RPMI7951 (cell line): ENCODE measurements at places on chromosomes 1 and 21. TPM values are rescaled to one million over a fixed set of nuclear protein-coding genes. Genes with fewer than 3 reads are reported as not detected.

TRIM45 gene
- 3.3 and 3.6 TPM in 2 replicates for total RNA-seq

CRYAA gene
- not detected in 2 replicates for total RNA-seq

SPATA21 gene
- total RNA-seq: not detected in 2 replicates

HTR6 gene
- 0.10 TPM in 1 of 2 replicates, not detected in the other for total RNA-seq

LYPLA2 gene
- 62.6 and 74.3 TPM in 2 replicates for total RNA-seq

SPRR2F gene
- not detected in 2 replicates for total RNA-seq

CASQ2 gene
- not detected in 2 replicates for total RNA-seq

FAM78B gene
- 0.36 and 0.88 TPM in 2 replicates for total RNA-seq

TNN gene
- total RNA-seq: not detected in 2 replicates

- DNase-seq: no peak
Observed at GRCh38 chr1:113540335-113540734, 150.0 kb downstream of the MAGI3 start.

DNA sequence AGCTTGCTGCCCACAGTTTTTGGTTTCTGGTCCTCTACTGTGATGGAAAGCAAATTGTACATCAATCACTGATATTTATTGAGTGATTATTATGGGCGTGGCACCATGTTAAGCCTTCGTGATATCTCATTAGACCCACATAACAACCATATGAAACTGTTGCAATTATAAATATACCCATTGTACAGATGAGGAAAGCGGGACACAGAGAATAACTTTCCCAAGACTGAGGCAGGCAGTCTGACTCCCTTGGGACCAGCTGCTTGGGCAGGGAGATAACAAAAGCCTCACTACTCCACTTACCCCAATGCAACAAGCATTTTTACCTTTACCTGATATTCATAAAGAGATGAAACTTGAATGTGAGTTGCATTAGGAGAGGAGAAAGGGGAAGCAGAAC, 4.3 kb upstream of the CASZ1 start:
- no peak for DNase-seq

GRCh38 chr21:17784604-17785402, 34.4 kb downstream of the C21orf91 start:
- peak; percentile 56 for DNase-seq

DNA sequence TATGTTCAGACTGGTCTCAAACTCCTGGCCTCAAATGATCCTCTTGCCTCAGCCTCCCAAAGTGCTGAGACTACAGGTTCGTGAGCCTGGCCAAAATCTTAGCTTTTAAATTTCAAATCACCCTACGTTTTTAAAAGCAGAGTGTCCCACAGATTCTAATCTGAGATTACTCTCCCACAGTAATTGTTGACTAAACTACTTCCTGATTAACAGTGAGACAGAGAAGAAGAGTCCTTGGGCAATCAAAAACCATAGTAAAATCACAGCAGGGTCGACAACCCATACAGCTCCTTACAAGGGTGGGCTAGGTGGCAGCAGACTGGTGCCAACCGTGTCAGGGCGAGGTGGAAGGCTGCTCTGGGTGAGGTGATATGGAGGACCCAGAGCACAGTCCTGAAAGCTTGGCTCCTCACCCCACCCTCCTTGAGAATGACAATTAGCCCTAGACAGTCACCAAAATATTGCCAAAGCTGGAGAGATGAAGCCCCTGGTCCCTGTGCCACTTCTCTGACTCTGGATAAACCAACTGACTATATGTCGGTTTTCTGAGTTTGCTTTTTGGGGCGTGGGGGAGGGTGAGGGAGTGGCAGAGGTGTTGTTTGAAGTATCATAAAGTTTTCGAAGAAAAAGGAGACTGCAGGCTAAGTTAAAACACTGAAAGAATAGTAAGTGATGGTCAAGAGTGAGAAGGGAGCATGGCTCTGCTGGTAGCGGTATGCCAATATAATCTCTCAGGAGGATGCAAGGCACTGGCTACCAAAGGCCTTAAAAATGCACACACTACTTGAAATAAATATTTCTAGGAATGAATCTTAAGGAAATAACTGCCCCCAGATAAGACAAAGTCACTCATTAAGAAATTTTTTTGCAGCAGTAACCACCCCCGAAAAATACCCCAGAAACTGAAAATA, 86.8 kb downstream of the SLC45A1 start:
- DNase-seq: no peak

DNA sequence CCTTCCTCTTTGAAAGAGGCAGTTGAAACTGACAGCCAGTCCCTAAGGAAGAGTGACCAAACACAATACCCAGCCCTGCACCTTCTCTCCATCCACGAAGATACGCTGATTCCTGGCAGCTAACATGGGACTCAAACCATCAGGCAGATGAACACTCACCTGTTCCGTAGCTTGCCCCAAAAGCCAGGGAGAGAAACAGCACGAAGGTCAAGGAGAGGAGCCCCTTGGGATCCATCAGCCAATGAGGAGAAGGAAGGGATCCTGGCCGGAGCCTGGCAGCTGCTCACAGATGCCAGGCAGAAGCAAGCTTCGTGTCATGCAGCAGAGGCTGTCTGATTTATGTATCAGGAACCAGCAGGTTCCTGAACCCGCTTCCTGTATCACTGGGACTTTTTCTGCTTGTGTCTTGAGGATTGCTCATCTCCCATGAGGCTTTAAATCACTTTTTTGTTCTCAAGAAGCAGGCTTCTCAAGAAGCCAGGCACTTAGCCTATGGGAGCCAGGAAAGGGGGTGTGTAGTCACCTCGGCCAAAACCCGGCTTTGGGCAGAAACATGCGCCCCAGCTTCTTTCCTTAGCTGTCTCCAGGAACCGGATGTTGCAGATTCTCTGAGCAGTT, at the start of gene SLAMF1:
Gene SLAMF1 (minus strand): TSS at position 334 of the 618 bp plus-strand sequence. CDS start 99 bp downstream, at position 235.
- no peak for DNase-seq

- DNase-seq: no peak
Observed at GRCh38 chr1:218357211-218357892, 12.2 kb downstream of the TGFB2 start.

- no peak for DNase-seq
Observed at GRCh38 chr21:41079159-41079558, 88.8 kb upstream of the BACE2 start.

DNA sequence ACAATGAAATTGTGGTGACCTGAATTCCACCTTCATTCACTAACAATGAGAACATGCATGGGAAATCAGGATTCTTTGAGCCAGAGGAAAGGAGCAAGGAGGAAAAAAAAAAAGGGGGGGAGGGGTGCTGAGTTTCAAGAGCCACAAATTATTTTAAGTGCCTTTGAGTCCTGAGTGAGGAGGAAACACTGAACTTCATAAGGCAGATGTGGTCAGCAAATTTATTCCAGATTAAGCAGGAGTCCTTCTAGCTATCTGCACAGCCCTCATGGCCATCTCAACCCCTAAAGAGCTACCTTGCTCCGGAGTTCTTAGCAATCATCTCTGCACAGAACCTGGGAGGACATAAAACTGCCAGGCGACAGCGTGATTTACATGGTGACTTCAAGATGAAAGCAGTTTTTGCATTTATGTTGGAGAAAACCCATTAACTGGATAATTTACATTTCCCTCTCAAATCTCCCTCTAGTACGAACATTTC, 21.7 kb downstream of the ASTN1 start:
- no peak for DNase-seq

DNA sequence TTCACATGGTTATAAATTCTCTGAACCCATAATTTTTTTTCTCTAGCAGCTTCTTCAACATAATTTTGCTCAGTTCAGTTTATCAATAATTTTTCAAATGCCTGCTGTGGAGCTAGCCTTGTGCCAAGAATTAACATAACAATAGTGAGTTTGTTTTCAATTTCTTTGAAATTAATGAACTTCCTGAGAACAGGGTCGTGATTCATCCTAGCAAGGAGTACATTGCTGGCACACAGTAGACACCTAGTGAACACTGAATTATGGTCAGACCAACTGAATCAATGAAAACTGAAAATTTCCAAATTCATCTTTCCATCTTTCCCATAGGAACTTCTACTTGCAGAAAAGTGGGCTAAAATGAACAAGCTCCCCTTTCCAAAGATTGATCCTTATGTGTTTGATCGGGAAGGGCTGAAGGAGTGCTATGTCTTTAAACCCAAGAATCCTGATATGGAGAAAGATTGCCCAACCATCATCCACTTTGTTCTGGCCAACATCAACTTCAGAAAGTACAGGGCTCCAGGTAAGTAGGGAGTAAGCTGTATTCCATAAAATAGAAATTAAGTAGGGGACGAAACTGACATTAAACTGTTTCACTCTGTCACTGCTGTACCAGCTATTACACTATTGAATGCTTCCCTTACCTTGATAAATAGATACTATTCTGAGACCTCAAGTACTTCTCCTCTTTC, 148.7 kb downstream of the PLA2G4A start:
- DNase-seq: no peak

GRCh38 chr1:201456499-201457309, 12.3 kb downstream of the PHLDA3 start:
- peak; percentile 85 for DNase-seq

DNA sequence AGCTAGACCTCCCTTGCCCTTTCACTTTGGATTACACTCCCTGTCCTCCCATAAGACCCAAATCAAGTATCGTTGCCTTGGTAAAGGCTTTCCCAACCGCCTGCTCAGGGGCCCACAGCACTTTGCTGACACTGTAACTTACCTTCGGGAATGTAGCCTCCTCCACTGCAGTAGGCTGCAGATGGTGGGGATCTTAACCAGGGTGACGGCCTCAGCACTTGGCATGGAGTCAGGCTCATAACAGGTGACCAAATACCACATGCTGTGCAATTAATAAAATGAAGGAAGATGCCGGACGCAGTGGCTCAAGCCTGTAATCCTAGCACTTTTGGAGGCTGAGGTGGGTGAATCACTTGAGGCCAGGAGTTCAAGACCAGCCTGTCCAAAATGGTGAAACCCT, 88.7 kb upstream of the IRF2BP2 start:
- DNase-seq: no peak

- peak; percentile 92 for DNase-seq
Observed at GRCh38 chr1:16189921-16190621, 22.4 kb downstream of the ARHGEF19 start.

DNA sequence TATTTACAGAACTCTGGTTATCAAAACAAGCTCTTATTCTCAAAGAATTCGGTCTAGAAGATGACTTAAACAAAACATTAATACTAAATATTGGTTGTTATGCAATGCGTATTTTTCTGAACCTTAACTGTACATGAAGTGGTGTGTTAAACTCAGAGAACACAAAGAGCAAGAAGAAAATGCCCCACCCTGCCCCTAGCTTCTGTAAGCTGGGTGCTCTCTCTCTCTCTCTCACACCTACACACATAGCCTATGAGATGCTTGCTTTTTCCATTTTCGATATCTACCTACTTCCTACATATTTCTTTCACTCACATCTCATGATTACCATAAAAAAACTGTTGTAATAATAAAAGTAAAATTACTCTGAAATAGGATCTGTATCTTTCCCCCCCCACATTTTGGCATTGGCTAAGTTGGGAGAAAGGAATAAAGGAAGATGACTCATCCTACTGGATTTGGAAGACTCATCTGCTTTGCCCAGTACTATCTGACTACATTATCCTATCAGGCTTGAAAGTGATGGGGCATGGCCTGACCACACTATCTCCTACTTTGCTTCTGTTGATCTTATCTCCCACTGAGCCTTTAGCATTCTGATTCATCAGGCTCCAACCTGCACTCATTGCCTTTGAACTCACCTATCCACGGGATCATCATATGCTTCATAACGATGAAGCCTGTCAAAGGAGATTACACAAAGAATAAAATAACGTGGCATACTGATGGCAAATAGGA, 2.9 kb downstream of the CRYZ start:
- peak; percentile 92 for DNase-seq

GRCh38 chr1:39789571-39790110, 976 bp upstream of the BMP8B start:
- no peak for DNase-seq

DNA sequence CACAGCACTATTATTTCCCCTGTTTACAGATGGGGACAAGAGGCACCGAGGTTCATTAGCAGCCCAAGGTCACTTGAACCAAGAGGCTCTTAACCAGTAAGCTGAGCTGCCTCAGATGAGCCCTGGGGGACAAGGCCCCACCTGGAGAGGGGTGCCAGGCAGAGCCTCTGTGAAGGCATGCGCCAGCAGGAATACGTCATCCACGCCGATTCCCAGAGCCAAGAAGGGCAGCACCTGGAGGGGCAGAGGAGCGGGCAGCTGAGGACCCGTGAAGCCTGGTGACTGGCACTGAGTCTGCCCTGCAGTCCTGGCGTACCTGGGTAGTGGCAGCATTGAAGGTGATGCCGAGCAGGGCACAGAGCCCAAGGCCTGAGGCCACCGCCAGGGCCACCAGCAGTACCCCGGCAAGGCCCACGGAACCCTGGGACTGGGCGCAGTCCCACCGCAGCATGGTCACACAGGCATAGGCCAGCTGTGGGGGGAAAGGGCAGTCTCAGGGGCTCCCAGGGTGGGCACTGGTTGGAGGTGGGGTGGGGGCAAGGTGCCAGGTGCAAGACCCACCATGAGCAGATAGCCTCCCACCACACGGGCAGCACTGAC, 14.1 kb downstream of the PTCH2 start:
- no peak for DNase-seq

GRCh38 chr1:89939693-89940438, 55.0 kb upstream of the ZNF326 start:
- no peak for DNase-seq

GRCh38 chr1:27538793-27539192, 48.8 kb upstream of the WASF2 start:
- DNase-seq: peak; percentile 91

DNA sequence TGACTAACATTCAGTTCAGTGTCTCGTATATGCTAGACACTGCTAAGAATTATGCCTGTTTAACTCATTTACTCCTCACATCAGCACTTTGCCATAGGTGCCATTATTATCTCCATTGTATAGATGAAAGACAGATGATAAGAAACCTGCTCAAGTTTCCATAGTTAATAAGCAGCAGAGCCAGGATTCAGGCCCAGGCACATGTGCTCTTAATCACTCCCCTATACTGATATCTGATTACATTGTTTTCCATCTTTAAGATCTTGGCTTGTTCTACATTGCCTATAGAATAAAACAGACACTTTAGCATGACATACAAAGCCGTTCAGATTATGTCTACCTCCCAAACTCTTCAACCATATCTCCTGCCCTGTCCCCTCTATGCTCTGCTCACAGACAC, 30.5 kb upstream of the USH2A start:
- DNase-seq: no peak

- no peak for DNase-seq
Observed at GRCh38 chr1:61552630-61553305, 172.2 kb downstream of the TM2D1 start.

GRCh38 chr1:107702946-107703571, 261.9 kb downstream of the VAV3 start:
- no peak for DNase-seq

DNA sequence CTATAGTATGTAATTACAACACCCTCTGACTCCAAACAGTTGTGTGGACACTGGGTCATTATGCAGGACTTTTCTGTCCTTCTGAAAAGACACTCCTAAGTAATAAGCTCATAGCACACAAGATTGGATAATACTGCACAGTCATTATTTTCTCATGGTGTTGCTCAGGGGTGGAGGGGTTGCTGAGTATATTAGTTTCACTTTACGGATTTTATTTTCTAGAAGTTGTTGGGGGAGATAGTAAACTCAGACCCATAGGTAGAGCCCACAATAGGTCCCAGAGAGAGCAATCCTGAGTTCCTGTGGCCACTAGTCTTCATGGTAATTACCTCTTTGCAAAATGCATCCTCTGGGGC, 53.4 kb downstream of the DUSP10 start:
- DNase-seq: no peak
